ENCODE measurements at places on chromosomes 2 and 18.
A peak's percentile ranks its signal among the peaks of the same experiment; 100 is the strongest.

- DNase-seq, result peak; percentile 82
Measured at GRCh38 chr2:106843910-106844250, 42.1 kb downstream of the ST6GAL2 start.

DNA sequence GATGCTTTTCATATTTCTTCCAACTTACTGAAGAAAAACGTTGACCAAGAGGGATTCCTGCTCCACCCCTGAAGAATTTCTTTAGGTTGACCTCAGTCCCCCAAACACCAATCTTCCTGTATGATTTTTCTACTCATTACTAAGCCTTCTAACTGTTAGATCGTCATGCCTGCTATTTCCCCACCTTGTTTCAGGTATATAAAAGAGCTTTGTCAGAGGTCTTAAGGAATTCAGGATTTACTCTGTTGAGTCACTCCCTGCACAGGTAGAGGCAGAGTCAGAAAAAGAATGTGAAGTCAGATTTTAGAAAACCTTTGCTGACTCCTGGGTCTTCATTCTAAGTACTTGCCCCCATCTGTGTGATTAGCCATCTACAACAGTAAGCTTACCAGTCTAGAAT lies 83.8 kb upstream of the NOSTRIN start:
- DNase-seq, result no peak

DNA sequence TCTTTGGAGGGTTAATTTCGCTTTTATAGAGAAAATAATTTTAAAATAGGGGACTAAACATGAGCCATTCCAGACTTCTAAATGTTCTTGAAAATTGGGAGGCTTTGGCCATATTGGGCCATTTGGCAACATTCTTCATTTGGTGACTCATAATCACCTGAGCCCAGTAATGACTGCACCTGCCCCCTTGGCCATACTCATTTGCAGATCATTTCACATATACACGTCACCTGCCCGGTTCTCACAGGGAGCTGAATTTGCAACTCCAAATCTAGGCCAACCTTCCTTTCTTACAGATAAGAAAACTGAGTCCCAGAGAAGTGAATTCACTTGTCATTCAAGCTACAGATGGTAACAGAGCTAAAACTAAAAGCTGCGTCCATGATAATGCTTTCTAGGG lies 289.7 kb downstream of the EPHA4 start:
- no peak for DNase-seq

DNA sequence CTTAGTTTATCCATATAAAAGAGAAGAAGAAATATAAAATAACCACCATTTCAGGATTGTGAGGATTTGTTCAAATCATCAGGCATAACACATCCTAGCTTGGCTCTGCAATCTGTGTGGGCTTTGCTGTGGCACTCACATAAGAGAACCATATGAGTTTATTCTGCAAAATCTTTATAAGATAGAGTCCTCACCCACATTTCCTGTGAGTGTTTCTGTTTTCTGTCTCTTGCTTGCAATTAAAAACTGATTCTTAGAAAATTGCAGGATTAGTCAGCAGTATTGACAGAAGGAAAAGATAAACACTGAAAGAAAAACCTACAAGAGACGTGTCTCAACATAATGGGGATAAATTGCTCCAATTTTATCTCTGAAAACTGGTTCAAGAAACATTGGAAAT lies 258.5 kb downstream of the RND3 start:
- no peak for DNase-seq

GRCh38 chr2:27622921-27623384 lies 5.9 kb downstream of the CCDC121 start:
- no peak for DNase-seq

GRCh38 chr2:241773511-241774418 lies 2.9 kb upstream of the GAL3ST2 start:
- no peak for DNase-seq

- DNase-seq, result no peak
Measured at GRCh38 chr2:214782671-214783070, 26.8 kb downstream of the BARD1 start.

GRCh38 chr2:191951376-191951775 lies 104.5 kb upstream of the CAVIN2 start:
- no peak for DNase-seq
